Posterior vena cava (tissue), 2 donors: ENCODE measurements at places on chromosomes 7 and 10. TPM values are rescaled to one million over a fixed set of nuclear protein-coding genes. Genes with fewer than 3 reads are reported as not detected.

The PGAM2 gene
- 1.6 TPM for total RNA-seq

The HECW1 gene
- total RNA-seq: 0.24 TPM

GRCh38 chr7:28405662-28406061 lies 6.7 kb upstream of the CREB5 start:
- peak; percentile 67 for DNase-seq

The DNMBP gene
- total RNA-seq: 13.1 TPM
